ENCODE measurements at places on chromosomes 3 and 15.

GRCh38 chr3:50127251-50127691, 27.9 kb upstream of the SEMA3F start:
- no peak for DNase-seq

DNA sequence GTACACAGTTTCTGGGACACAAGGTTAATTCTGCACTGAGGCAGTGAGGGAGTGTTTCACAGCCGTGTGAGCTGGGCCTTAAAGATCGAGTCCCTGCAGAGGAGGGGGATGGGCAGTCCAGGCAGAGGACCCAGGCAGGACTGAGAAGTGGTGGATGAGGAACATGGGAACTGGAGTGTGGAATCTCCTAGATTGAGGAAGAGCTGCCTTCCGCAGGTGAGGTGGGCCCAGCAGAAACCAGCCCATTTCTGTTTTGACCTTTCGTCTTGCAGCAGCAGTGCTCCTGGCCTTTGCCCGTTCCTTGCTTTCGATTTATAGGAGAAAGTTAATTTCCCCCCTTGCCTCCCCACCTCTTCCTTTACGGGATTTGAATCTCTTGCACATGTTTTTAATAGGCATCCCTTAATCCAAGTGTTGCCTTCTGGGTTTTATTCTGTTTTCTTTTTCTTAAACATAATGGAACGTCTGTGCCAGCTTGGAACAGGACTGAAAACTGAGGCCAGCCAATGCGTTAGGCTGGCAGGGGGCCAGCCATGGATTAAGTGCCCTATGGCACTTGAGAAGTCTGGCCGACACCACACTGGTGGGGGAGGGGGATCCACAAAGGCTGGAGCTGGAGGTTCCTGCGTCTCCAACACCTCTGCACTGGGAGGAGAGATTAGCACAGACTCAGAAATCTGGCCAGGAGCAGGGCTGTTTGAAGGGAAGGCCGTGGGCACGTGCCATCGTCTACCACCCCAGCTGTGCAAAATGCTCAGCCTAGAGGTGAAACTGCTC, 78.1 kb downstream of the AAGAB start:
- no peak for DNase-seq

- no peak for DNase-seq
These were observed 79.5 kb upstream of the PEX5L start for GRCh38 chr3:180116203-180116602.

DNA sequence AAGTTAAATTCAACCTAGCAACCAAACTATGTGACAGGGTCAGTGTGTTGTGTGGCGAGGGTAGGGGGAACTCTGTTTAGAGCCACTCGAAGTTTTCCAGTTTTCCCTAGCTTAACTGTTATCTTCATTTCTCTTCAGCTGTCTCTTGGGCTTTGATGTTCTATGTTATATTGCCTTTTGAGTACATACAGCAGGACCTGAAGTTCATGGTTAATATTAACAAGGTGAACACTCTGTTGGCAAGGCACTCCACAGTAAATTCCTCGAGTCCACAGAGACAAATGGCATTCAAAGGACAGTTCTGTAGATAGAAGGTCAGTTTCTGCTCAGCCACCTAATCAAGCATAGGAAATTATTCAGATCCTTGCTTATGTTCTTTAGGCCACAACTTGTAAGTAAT, 147.9 kb upstream of the DPH6 start:
- DNase-seq = no peak

GRCh38 chr15:69161079-69161877, 843 bp downstream of the GLCE start:
- DNase-seq = no peak

DNA sequence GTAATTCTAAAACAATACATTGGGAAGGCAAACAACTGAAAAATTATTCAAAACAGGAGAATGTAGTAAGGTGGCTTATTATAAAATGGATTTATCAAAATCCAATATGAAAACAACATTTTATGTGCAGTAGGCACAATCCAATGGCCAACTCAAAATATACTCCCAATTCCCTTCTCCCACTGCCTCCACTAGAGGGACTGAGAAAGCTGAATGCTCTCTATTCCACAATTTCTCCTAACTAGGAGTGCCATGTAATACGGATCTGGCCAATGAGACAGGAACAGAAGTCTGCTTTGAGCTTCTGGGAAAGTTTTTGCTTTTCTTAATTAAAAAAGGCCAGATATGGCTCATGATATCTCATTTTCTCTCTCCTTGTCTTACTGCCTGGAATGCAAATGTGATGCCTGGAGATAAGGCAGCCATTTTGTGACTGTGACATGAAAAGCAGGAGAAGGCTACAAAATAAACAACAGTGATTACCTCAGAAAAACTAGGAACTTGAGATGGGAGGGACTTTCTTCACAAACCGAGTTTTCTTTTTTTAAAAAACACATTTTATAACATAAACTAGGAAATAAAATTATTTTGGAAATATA, 18.8 kb upstream of the VGLL4 start:
- DNase-seq = no peak
